ENCODE measurements at places on chromosomes 16 and 17.

DNA sequence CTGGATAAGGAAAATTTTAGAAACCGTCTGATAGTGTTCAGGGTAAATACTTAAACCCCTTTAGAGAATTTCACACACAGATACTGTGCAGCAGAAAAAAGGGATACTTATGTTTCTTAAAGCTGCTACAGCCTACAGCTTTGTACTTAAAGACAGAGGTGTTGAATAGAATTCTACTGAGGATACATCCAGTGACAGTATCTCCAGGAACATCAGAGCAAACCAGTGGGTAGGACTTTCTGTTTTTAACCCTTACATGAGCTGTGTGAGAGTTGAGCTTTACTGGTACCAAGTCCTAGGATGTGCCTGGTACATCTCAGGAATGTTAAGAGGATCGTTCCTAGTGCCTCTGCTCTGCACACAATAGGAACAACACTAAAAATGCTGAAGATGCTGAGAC is 191.5 kb downstream of the FTO start:
- no peak for DNase-seq

DNA sequence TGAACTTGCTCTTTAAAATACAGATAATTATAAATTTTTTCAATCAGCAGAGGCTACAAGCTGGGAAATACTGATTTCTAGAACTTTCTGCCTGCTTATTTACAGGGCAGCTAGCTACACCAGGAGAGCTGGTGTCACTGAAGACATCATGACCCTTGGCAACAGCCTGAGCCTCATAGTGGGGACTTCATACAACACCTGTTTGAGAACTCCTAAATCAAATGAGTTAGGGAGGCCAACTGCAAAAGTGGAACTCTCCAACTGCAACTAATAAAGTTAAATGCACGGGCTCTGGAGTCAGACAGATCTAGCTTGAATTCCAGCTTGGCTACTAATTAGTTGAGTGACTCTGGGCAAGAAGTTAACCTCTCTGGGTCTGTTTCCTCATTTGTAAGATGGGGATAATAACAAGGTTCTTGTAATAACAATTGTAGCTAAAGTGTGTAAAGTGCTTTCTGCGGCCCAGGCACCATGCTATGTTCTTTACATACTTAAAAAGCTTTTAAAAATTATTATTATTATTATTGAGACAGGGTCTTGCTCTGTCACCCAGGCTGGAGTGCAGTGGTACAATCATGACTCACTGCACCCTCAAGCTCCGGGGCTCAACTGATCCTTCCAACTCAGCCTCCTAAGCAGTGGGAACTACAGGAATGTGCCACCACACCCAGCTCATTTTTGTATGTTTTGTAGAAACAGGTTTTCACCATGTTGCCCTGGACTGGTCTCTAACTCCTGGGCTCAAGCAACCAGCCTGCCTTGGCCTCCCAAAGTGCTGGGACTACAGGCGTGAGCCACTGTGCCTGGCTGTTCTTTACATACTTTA is 33.4 kb downstream of the VAC14 start:
- DNase-seq: no peak

GRCh38 chr17:27430882-27431491 is 25.3 kb upstream of the KSR1 start:
- no peak for DNase-seq

DNA sequence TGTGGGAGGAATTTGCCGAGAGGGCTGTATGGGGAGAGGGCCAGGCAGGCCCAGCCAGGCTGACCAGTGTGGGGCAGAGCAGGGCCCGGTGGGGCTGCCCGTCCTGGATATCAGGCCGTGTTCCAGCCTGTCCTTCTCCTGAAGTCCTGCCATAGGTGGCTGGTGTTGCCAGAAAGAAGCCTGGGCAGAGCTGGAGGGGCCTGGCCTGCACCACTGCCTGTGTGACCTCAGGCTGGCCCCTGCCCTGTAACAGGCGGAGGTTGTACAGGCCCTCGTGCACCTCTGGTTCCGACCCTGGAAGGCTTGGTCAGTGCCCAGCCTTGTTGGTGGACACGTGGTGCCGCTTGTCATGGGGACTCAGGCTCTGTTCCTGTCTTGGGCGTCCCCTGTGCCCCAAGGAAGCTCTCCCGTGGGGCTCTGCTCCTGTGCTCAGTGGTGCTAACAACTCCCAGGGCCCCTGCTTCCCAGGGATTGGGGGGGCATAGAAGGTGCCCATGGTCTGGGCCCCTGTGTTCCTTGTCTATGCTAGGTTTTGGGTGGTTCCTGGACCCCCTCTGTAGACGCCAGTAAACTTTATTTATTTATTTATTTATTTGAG is 33.3 kb downstream of the ADCY7 start:
- no peak for DNase-seq

- no peak for DNase-seq
Measured at GRCh38 chr16:89988951-89989350, 30.3 kb downstream of the DBNDD1 start.

GRCh38 chr16:85081038-85081437 is 31.2 kb downstream of the CIBAR2 start:
- DNase-seq: no peak

DNA sequence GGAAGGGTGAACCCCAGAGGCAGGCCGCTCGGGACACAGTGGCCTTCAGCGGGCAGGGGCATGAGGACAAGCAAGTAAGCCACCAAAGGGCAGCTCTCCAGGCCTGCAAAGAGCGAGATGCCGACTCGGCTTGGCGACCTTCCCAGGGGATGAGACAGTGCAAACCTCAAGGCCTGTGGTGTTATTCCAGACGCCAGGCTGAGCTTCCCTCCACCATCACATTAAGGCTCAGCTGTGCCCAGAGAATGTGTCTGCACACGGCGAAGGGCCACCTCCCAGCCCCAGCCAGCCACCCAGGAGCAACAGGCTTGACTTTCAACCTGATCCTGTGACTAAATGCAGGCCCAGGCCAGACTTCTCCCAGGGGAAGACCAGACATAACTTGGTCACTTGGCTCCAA is 251.4 kb downstream of the SOX9 start:
- no peak for DNase-seq

GRCh38 chr16:48870141-48870540 is 260.2 kb upstream of the N4BP1 start:
- no peak for DNase-seq

DNA sequence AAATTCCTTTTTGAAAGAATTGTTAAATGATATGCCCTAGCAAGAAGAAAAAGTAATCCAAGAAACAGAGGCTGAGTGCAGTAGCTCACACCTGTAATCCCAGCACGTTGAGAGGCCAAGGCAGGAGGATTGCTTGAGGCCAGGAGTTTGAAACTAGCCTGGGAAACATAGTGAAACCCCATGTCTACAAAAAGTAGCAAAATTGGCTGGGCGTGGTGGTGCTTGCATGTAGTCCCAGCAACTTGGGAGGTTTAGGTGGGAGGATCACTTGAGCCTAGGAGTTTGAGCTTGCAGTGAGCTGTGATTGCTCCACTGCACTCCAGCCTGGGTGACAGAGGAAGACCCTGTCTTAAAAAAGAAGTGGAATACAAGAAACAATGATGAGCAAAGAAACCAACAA is 56.1 kb downstream of the NT5M start:
- no peak for DNase-seq

GRCh38 chr16:2038382-2039231 is 9.0 kb downstream of the NTHL1 start:
- no peak for DNase-seq

- DNase-seq: no peak
Measured at GRCh38 chr17:49373115-49373514, 11.1 kb upstream of the ZNF652 start.

DNA sequence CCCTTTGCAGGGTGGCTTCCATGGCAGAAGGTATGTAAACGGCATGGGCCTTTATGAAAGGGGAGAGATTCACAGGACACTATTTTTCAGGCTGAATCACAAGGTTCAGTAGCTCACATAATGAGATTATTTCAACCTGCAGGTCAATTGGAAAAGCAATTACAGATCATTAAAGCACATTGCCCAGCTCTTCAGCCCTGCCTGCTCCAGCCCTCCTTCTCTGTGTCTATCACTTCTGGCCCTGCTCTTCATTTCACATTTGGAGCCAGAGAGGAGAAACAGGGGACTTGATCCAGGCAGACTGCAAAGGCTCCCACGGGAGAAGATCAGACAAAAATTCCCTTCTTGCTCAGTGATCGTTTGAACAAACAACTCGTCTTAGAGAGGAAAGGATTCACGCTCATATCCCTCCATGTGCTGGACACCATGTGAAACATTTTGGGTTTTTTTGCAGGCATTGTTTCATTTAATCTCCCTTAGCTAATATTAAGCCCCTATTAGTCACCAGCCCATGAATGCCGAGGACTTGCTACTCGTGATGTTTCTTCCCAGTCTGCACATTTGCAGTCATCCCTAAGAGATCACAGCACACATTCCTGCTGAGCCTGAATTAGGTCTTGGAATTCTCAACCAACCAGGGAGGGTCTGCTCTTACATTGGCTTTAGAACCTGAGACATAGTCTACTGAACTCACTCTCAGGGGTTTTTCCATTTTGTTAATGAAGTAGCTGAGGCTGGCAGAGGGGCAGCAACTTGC is 443.9 kb upstream of the CCL2 start:
- no peak for DNase-seq

DNA sequence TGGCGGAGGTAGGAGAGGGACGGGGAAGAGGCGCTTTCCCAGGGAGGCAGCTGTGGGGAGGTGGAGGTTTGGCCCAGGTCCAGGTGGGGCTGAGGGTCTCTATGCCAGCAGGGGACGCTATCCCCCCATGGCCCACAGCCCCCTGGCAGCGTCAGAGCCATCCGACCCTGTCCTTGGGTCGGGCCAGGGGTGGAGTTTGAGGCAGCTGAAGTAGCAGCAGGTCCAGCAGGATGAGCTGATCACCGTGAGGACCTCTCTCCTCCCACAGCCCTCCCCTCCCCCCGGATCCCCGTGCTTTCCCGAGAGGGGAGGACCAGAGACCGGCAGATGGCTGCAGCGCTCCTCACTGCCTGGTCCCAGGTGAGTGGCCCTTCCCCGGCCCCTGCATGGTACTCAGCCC is 3.2 kb downstream of the ZNF205 start:
- DNase-seq: no peak

DNA sequence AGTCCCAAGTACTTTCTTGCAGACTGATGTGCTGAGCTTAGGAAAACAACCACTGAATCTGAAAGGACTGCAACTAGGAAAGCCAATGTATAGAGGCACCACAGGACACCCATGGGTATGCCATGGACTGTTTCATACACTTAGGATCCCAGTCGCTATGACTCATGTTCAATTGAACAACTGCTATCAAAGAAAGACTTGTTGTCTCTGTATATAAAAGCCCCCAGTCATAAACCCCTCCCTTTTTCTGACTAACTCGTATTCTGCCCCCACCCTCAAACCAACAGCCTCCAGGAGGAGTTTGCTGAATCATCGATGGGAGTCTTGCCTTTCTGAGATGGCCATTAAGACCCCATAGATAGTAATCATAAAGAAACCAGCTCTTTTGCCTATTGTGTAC is 205.4 kb downstream of the ANKFN1 start:
- no peak for DNase-seq

DNA sequence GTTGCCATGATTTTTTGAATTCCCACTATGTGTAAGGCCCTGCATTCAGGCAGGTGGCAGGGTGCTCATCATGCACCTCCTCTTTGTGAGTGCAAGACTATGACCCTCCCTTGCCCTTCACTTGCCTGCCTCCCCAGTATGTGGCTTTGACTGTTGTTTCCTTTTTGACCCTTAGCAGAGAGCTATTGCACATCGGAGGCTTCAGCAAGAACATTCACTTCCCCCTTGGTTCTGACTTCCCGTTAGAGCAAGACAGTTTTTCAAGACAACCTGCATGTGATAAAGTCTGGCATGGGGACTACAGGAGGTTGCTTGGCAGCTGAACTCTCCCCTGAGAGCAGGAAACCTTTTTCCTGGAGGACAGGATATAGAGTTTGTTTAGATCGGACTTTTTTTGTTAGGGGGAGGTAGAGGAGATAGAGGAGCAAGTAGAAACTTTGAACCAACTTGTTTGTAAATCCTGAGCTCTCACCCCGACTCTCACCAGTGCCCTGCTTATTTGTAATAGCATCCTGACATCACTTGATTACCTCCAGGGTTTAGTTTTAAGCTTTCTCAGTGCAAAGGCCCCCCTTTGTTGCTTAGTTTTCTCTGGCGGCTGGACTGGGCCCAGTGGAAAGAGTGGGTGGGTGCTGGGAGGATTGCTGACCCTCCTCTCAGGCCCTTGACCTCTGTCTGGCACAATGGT is 34.3 kb downstream of the LIMD2 start:
- no peak for DNase-seq

- DNase-seq: no peak
Measured at GRCh38 chr17:34556384-34556783, 23.0 kb upstream of the TMEM132E start.

- no peak for DNase-seq
Measured at GRCh38 chr17:58210922-58211321, 8.1 kb downstream of the MKS1 start.

DNA sequence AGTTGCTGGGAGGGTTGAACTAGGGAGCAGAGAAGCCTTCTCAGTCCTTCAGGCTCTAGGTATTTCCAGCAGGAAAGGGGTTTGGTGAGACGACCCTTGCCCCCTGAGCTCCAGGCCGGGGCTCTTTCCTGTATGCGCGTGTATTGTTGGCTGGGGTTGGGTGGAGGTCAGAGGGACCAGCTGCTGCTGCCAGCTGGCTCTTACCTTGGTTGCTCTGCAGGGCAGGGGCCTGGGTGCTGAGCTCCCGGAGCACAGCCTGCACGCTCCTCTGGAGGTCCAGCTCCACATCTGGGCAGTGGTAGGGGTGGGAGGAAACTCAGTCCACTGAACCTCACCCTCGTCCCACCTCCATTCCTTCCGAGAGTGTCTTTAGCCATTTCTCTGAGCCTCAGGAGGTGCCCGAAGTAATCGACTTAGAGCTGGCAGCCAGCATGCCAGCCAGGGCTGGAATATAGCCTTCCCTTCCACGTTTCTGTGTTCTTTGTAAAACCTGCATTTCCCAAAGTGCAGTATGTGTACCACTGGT is 28.0 kb downstream of the PIK3R6 start:
- no peak for DNase-seq

- no peak for DNase-seq
Measured at GRCh38 chr17:57444682-57445450, 188.5 kb downstream of the MSI2 start.

- no peak for DNase-seq
Measured at GRCh38 chr16:79012671-79013434, 587.7 kb downstream of the MAF start.

Data from NCI-H2107 (cell line).